Suprapubic skin (tissue), 4 donors: ENCODE measurements at places on chromosomes 1 and 21. TPM values are rescaled to one million over a fixed set of nuclear protein-coding genes. Genes with fewer than 3 reads are reported as not detected.

GRCh38 chr1:24178407-24178806, 8.7 kb downstream of the IFNLR1 start:
- H3K4me1 ChIP-seq: peaks cover 3% of the 10 kb centered on the region
- no peaks in the 10 kb centered on the region for H3K36me3 ChIP-seq
- H3K27me3 ChIP-seq: no peaks in the 10 kb centered on the region
- H3K4me3 ChIP-seq: no peak overlapping the region
- H3K27ac ChIP-seq: no peak overlapping the region

GRCh38 chr1:171139890-171140289, 45.2 kb upstream of the FMO2 start:
- H3K27me3 ChIP-seq: no peaks in the 10 kb centered on the region
- H3K27ac ChIP-seq: peak overlapping the region; percentile 29
- H3K36me3 ChIP-seq: no peaks in the 10 kb centered on the region
- no peak overlapping the region for H3K4me3 ChIP-seq

DNA sequence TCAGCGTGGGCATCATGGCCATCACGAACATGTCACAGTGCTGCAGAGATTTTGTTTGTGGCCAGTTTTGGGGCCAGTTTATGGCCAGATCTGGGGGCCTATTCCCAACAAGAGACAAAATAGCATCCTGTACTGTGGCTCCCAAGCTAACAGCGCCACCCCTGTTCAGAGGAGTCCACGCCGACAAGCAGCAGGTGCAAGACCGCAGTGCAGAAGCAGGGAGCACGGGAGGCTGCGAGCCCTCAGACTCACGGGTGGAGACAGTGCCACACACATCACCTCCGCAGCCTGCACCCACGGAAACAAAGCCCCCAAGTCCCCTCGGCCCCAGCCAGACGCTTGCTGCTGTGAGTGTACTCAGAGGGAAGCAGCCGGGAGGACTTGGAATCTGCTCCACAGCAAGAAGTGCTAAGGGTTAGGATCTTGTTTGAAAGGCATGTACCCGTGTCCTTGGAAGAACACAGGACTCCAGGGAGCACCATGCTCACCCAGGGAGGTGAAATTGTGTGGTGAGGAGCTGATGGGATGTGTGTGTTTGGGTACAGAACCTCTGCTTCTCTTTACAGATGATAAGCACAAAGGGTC, 7.1 kb downstream of the TCP10L start:
- peaks cover 2% of the 10 kb centered on the region for H3K27me3 ChIP-seq
- H3K36me3 ChIP-seq: no peaks in the 10 kb centered on the region
- no peak for DNase-seq
- no peak overlapping the region for H3K27ac ChIP-seq
- no peak overlapping the region for H3K4me3 ChIP-seq

DNA sequence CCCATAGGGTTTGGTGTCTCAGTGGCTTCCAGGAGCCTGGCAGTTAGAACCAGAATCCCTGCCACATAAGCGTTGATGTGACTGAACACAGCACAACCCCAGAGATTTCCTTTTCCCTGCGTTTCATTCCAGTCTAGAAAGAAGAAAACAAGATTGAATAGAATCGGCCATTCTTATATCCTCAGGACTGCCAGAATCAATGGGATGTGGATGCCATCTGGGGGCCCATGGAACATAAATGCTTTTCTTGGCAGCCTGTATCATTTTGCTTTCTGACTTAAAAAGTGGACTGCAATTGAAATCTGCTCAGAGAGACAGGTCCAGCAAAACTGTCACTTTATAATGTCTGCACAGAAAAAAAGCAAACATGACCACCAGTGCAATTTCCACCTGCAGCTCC, 80.3 kb downstream of the DISC1 start:
- no peak overlapping the region for H3K27ac ChIP-seq
- H3K4me1 ChIP-seq: no peaks in the 10 kb centered on the region
- H3K27me3 ChIP-seq: no peaks in the 10 kb centered on the region
- no peaks in the 10 kb centered on the region for H3K36me3 ChIP-seq
- H3K4me3 ChIP-seq: no peak overlapping the region

The ACTA1 gene
- total RNA-seq: 2.6 TPM

- H3K27me3 ChIP-seq: no peaks in the 10 kb centered on the region
- DNase-seq: no peak
- peaks cover 5% of the 10 kb centered on the region for H3K4me1 ChIP-seq
- H3K27ac ChIP-seq: no peak overlapping the region
Observed at GRCh38 chr1:56461158-56462127, 117.9 kb downstream of the PLPP3 start.

GRCh38 chr1:24351247-24351646, 32.1 kb downstream of the GRHL3 start:
- peaks cover 6% of the 10 kb centered on the region for H3K36me3 ChIP-seq
- no peak overlapping the region for H3K4me3 ChIP-seq
- H3K27ac ChIP-seq: no peak overlapping the region
- H3K4me1 ChIP-seq: no peaks in the 10 kb centered on the region

- H3K27ac ChIP-seq: no peak overlapping the region
- peaks cover 31% of the 10 kb centered on the region for H3K36me3 ChIP-seq
- H3K27me3 ChIP-seq: no peaks in the 10 kb centered on the region
- no peaks in the 10 kb centered on the region for H3K4me1 ChIP-seq
- DNase-seq: no peak
Observed at GRCh38 chr1:167409183-167409582, 109.1 kb downstream of the CD247 start.

GRCh38 chr21:46057710-46058241, 40.1 kb upstream of the COL6A2 start:
- peaks cover 53% of the 10 kb centered on the region for H3K4me1 ChIP-seq
- no peak overlapping the region for H3K4me3 ChIP-seq
- H3K27ac ChIP-seq: peak overlapping the region; percentile 85
- DNase-seq: peak; percentile 62
- peaks cover 4% of the 10 kb centered on the region for H3K27me3 ChIP-seq
- no peaks in the 10 kb centered on the region for H3K36me3 ChIP-seq

GRCh38 chr1:23469372-23469982, 14.5 kb downstream of the ASAP3 start:
- H3K27me3 ChIP-seq: no peaks in the 10 kb centered on the region
- no peak overlapping the region for H3K4me3 ChIP-seq
- DNase-seq: no peak

GRCh38 chr1:19251305-19252196, at the start of the genes EMC1 and MRTO4:
Gene EMC1 (minus strand): TSS chr1:19251524. CDS start chr1:19251509, 15 bp downstream.
Gene MRTO4 (plus strand): TSS chr1:19251805. CDS start chr1:19251836, 31 bp downstream.
- H3K27ac ChIP-seq: peak within 1 kb of the TSS; percentile 94
- H3K27me3 ChIP-seq: no peaks in the 10 kb centered on the region
- H3K4me3 ChIP-seq: peak within 1 kb of the TSS; percentile 93
- H3K4me1 ChIP-seq: peaks cover 38% of the 10 kb centered on the region
- peak; percentile 87 for DNase-seq
- peaks cover 20% of the 10 kb centered on the region for H3K36me3 ChIP-seq

DNA sequence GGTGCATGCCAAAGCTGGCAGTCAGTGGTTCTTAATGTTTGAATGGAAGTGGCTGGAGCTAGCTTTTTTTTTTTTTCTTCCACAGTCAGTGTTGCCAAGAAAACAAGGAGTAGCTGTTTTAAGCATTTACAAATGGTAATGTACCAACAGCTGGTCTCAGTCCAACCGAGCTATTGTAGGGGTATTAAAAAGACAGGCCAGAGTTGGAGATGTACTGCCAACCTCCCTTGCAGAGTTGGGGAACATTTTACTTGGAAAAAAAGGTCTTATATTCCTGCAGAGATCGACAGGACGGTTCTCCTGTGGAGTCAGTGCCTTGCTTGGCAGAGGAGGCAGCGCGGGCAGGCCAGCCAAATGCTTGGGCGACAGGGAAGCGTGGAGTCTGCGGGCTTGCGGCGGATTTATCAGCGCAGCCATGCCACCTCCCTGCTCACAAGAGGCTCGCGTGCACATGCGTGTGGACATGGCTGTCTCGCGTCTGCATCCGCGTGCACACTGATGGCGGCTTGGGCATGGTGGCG, 338.1 kb downstream of the RPS6KC1 start:
- H3K4me3 ChIP-seq: no peak overlapping the region
- no peaks in the 10 kb centered on the region for H3K36me3 ChIP-seq
- no peaks in the 10 kb centered on the region for H3K4me1 ChIP-seq

- no peak overlapping the region for H3K4me3 ChIP-seq
- DNase-seq: peak; percentile 85
- H3K27ac ChIP-seq: no peak overlapping the region
- H3K27me3 ChIP-seq: no peaks in the 10 kb centered on the region
- H3K36me3 ChIP-seq: no peaks in the 10 kb centered on the region
- peaks cover 20% of the 10 kb centered on the region for H3K4me1 ChIP-seq
Observed at GRCh38 chr1:67535474-67535873, 105.3 kb upstream of the SERBP1 start.

DNA sequence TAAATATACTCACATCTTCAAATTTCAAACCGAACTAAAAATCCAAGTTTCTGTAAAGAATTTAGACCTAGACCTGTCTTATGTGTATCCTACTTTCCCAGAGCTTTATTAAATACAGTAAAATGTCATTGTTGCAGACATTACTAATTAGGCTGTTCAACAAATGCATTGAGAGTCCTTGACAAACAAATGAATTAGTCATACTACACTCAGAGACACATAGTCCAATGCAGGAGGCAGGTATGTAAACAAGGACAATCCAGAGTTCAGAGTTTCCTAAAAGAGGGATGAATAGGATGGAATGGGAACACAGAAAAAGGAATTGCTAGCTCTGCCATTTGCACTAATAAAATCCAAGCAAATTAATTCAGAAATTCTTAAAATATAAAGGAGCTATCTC, 1.6 kb upstream of the EGLN1 start:
- no peaks in the 10 kb centered on the region for H3K36me3 ChIP-seq
- no peak overlapping the region for H3K27ac ChIP-seq
- no peaks in the 10 kb centered on the region for H3K27me3 ChIP-seq

The SPOCD1 gene
- total RNA-seq: not detected

- H3K4me3 ChIP-seq: peak overlapping the region; percentile 42
- H3K27ac ChIP-seq: peak overlapping the region; percentile 5
- no peak for DNase-seq
- peaks cover 16% of the 10 kb centered on the region for H3K4me1 ChIP-seq
Observed at GRCh38 chr1:17118706-17119075, 560 bp downstream of the PADI2 start.

DNA sequence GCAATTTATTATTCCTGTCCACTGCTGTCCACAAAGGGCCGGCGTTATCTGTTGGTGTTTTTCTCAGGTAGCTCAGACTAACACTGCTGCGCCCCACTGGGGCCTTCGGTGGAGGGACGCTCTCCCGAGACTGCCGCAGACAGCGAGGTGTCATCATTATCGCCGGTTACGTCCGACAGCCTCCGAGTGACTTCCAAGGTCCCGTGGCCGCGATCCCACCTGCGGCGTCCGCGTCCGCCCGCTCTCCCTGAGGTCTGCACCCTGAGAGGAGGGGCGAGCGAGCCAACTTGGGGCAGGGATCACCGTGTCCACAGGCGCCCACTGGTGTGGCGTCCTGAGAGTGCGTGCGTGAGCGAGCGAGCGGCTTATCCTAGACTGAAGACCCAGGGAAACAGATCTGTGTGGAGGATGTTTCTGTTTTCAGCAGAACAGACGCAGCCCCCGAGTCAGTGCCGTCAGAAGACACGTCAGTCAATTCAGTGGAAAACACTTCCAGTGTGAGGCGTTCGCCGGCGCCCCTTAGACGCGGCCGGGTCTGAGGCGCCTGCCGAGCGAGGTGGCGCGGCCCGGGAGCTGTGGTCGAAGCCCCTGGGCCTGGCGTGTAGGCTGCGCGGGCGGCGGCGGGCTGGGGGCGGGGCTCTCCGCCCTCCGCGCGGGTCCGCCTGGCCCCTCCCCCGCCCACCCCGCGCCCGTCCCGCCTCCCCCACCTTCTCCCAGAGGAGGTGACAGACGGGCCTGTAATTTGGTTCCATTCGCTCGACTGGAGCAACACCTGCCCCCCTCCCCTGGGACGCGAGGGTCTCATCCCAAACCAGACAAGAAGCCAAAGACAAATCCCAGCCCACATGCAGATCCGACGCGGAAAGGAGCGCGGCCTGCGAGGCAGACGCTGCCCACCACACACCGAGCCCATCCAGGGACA, 12.6 kb downstream of the NHLH2 start:
- no peaks in the 10 kb centered on the region for H3K27me3 ChIP-seq
- no peak overlapping the region for H3K27ac ChIP-seq
- DNase-seq: peak; percentile 80
- H3K4me1 ChIP-seq: peaks cover 17% of the 10 kb centered on the region
- H3K4me3 ChIP-seq: peak overlapping the region; percentile 50

DNA sequence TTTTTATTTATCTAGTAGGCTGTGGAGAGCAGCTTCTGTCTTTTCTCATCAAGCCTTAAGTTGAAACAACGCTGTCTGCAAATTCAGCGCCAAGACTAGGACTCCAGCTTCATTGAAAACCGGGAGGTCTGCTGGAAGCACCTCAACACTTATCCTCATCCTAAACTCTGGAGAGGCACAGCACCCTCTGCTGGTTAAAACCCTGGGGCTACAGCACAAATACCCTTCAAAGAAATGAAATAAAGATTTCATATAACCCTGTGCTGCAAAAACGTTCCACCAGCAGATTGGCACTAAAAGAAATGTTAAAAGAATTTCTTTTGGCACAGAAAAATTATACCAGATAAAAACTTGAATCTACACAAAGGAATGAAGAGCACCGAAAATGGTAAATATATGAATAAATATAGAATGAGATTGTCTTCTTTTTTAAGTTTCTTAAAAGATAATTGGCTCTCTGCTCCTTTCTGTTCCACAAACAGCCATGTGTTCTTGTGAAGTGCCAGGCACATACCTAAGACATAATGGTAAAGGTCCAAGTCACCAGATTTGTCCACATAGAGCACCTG, 227.7 kb upstream of the SAMSN1 start:
- no peaks in the 10 kb centered on the region for H3K27me3 ChIP-seq
- H3K4me3 ChIP-seq: no peak overlapping the region
- no peaks in the 10 kb centered on the region for H3K4me1 ChIP-seq
- H3K36me3 ChIP-seq: no peaks in the 10 kb centered on the region
- DNase-seq: no peak
- no peak overlapping the region for H3K27ac ChIP-seq

GRCh38 chr1:91622616-91623015, 122.0 kb downstream of the CDC7 start:
- H3K27ac ChIP-seq: peak overlapping the region; percentile 41
- H3K27me3 ChIP-seq: no peaks in the 10 kb centered on the region
- no peak overlapping the region for H3K4me3 ChIP-seq
- DNase-seq: peak; percentile 86
- no peaks in the 10 kb centered on the region for H3K36me3 ChIP-seq
- H3K4me1 ChIP-seq: peaks cover 20% of the 10 kb centered on the region

The S100A9 gene
- 26.2 TPM for total RNA-seq

The TRAF3IP3 gene
- 2.0 TPM for total RNA-seq

The ZBED6 gene
- 34.4 TPM for total RNA-seq

GRCh38 chr1:36516372-36517010, 33.8 kb upstream of the CSF3R start:
- H3K4me3 ChIP-seq: no peak overlapping the region
- peaks cover 8% of the 10 kb centered on the region for H3K27me3 ChIP-seq
- H3K4me1 ChIP-seq: no peaks in the 10 kb centered on the region
- no peaks in the 10 kb centered on the region for H3K36me3 ChIP-seq

DNA sequence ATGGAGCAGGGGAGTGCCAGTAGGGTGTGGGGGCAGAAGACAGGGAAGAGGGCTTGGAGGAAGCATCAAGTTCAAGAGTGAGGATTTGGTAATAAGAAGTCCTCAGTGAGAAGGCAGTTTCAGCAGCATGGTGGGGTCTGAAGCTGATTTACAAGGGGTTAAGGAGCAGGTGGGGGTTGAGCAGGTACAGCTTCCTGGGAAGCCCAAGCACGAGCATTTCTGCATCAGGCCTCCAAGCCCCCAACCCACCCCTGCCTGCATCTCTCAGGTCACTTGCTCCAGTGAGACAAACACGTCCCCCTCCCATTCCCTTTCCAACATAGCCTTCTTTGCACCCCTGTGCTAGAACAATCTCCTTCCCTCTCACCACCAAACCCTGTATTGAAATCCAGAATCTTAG, 574.7 kb downstream of the MATN1 start:
- H3K4me3 ChIP-seq: no peak overlapping the region
- H3K27me3 ChIP-seq: peaks cover 22% of the 10 kb centered on the region
- H3K36me3 ChIP-seq: no peaks in the 10 kb centered on the region
- H3K27ac ChIP-seq: no peak overlapping the region
- no peaks in the 10 kb centered on the region for H3K4me1 ChIP-seq
